ENCODE measurements at places on chromosomes 3 and 15.

- DNase-seq: no peak
These were observed 91.5 kb upstream of the PROK2 start for GRCh38 chr3:71876135-71877105.

DNA sequence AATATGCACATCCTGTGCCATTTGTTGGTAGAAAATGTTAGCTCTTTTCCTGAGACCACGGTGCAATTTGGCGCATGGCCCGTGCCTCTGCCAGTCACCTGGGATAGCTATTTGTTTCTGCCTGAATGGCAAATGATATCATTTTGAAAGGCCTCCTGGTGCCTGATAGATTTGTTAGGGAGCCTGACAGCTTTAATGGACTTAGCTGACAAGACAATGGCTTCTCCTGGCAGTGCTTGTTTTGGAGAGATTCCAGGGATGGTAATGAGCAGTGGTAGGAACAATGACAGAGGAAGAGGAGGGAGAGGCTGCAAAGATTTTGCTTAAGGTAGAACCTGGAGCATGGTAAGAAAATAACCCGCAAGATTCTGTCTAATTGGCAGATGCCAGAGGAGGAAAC is 268.5 kb downstream of the CLSTN2 start:
- no peak for DNase-seq

GRCh38 chr3:9098716-9099675 is 135.7 kb upstream of the RAD18 start:
- no peak for DNase-seq

- no peak for DNase-seq
These were observed 107.0 kb downstream of the IGF2BP2 start for GRCh38 chr3:185717627-185718402.

DNA sequence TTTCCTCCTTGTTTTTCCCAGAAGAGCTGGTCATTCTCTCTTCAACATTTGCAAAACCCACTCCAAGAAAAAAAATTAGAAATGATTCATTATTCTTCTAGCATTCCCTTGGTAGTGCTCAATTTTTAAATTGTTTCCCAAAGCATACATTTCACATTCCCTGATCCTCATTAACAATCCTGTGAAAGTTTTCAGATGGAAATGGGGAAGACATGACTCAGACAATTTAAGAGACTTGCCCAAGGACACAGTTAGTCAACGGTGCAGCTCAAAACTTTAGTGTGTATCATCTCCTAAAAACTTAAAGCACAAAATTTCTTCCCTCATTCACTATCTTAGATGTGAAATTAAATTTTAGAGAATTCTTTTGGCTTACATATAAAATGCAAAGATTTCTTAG is 17.1 kb upstream of the ABI3BP start:
- no peak for DNase-seq

DNA sequence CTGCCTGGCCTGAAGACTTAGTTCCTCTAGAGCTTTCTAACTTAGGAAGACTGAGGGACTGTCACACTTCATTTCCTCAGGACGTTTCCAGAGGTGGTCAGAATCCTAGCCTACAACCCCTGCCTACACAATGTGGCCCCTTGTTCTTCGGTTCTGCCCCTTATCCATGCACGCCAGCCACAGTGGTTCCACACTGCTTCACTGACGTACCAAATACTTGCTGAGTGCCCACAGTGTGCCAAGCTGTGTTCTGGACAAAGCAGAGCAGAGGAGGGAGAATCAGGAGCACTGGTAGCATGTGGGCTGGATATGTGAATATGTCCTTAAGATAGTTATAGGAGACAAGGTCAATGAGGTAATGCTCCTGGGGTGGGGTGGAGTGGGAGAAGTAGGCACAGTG is 70.5 kb upstream of the SAMMSON start:
- DNase-seq: no peak
